ENCODE measurements at places on chromosomes 4 and X. TPM values are rescaled to one million over a fixed set of nuclear protein-coding genes. Genes with fewer than 3 reads are reported as not detected.

- no peaks in the 10 kb centered on the region for H3K4me1 ChIP-seq
- no peaks in the 10 kb centered on the region for H3K27me3 ChIP-seq
- H3K4me3 ChIP-seq, result no peak overlapping the region
- H3K27ac ChIP-seq, result no peak overlapping the region
These were observed 1651.9 kb downstream of the C4orf33 start for GRCh38 chr4:130747842-130748241.

DNA sequence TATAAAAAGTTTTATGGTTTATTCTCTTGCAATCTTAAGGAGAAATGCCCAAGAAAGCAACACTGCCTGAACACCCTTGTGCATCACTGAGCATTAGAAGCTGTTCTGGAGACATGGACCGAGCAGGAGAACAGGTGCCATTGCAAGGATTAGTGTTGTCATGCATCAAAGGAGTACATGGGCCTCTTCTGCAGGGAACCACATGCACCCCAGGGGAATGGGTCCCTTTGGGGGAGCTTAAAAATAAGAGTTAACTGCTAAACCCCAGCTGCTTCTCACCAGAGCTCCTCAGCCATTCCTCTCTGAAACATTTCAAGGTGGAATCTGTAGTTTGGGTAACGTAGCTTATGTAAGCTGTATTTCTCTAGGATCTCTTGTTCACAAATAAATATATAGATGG is 353.0 kb upstream of the SLC7A11 start:
- H3K4me1 ChIP-seq, result no peaks in the 10 kb centered on the region
- H3K27ac ChIP-seq, result no peak overlapping the region
- no peak overlapping the region for H3K4me3 ChIP-seq
- DNase-seq, result no peak

The ZNF732 gene
- total RNA-seq, result 1.2 TPM

GRCh38 chr4:59960143-59960542 is 1240.0 kb upstream of the ADGRL3 start:
- H3K4me1 ChIP-seq, result no peaks in the 10 kb centered on the region
- no peaks in the 10 kb centered on the region for H3K27me3 ChIP-seq
- no peaks in the 10 kb centered on the region for H3K36me3 ChIP-seq
- DNase-seq, result no peak
- H3K4me3 ChIP-seq, result no peak overlapping the region

The CT47B1 gene
- not detected for total RNA-seq

The GAGE13 gene
- total RNA-seq, result not detected

GRCh38 chrX:133350751-133351150 is 64.5 kb downstream of the GPC4 start:
- peaks cover 57% of the 10 kb centered on the region for H3K27me3 ChIP-seq
- DNase-seq, result no peak
- H3K27ac ChIP-seq, result no peak overlapping the region

DNA sequence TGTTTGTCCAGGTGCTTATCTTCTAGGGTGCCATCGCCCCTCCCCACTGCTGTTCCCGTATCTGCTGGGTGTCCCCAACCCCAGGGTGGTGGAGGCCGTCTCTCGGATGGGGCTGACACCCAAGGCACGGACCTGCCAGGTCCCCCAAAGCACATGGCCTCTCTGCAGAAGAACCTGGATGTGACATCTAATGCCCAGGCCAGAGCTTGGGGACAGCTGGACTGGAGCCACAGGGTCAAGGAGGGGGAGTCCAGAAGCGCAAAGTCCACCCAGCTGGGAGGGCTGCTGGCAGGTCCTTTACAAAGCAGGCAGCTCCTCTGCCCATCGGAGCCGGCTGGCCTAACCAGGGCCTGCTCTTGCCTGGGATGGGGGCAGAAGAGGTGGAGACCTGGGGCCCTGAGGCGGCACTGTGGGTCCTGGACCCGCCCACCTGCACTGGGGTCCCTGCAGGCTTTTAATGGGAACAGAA is 751 bp upstream of the DOK7 start:
- H3K4me3 ChIP-seq, result no peak overlapping the region
- peak overlapping the region; percentile 55 for H3K27ac ChIP-seq
- H3K27me3 ChIP-seq, result no peaks in the 10 kb centered on the region
- no peaks in the 10 kb centered on the region for H3K36me3 ChIP-seq

DNA sequence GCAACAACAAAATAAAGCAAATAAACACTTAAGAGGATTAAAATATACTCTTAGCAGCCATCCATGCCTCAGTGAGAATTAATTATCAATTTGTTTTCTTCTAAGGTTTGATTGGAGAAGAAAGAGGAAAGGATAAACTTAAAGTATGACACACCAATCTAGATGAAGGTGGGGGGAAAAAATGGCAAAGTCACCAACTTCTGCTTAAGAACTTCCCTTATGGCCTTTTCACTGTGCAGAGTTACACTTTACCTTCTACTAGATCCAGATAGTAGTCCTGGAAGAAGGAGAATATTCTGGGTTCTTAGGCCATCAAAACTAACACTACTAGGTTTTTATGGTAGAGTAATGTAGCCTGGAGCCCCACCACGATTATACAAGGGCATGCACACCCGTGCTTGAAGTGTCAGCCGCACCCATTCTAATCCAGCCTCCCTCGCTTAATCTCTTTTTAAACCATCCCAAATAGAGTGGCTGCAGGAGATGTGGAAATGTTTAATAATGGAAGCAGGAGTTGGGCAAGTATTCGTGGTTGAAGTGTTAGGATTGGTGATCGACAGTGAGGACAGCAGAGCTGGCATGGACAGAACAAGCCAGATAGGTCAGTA is 14.1 kb downstream of the ENPEP start:
- no peaks in the 10 kb centered on the region for H3K36me3 ChIP-seq
- H3K27ac ChIP-seq, result no peak overlapping the region
- H3K4me3 ChIP-seq, result no peak overlapping the region
- no peaks in the 10 kb centered on the region for H3K4me1 ChIP-seq
- H3K27me3 ChIP-seq, result no peaks in the 10 kb centered on the region

- H3K27me3 ChIP-seq, result no peaks in the 10 kb centered on the region
- H3K27ac ChIP-seq, result no peak overlapping the region
- no peaks in the 10 kb centered on the region for H3K4me1 ChIP-seq
- H3K4me3 ChIP-seq, result no peak overlapping the region
- no peaks in the 10 kb centered on the region for H3K36me3 ChIP-seq
These were observed 48.3 kb downstream of the FUNDC1 start for GRCh38 chrX:44494357-44494756.

GRCh38 chr4:134327274-134328122 is 125.9 kb upstream of the PABPC4L start:
- H3K4me3 ChIP-seq, result no peak overlapping the region
- no peaks in the 10 kb centered on the region for H3K4me1 ChIP-seq
- H3K27ac ChIP-seq, result no peak overlapping the region
- no peaks in the 10 kb centered on the region for H3K27me3 ChIP-seq
- H3K36me3 ChIP-seq, result no peaks in the 10 kb centered on the region
- no peak for DNase-seq

The FGB gene
- not detected for total RNA-seq

The CSAG1 gene
- total RNA-seq, result not detected

DNA sequence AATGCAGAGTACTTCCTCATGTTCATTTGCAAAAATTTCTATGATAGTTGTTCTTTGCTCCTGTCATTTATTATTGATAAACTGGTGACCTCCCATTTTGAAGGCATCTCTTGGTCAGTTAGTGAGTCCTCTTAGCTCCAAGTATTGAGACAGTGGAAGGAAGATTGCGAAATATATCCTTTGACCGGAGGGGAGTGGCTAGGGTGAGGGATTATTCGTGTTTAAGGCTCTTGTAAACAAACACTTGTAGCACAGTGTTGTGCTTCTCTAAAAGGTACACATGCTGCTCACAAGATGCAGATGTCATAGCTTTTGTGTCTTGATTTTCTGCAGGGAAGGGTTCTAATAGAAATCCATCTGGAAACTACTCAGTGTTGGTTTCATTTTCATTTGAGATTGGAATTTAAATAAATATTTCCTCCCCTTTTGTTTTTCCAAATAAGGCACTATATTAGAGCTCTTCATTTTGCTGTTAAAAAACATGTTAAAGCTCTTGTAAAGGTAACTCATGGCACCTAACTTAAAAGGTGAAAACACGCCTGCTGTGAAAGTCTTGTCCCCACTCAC is 21.8 kb downstream of the TXLNG start:
- H3K4me3 ChIP-seq, result peak overlapping the region; percentile 56
- no peak for DNase-seq
- peak overlapping the region; percentile 30 for H3K27ac ChIP-seq
- H3K36me3 ChIP-seq, result no peaks in the 10 kb centered on the region
- H3K27me3 ChIP-seq, result no peaks in the 10 kb centered on the region

The COL4A5 gene
- total RNA-seq, result 13.6 TPM

DNA sequence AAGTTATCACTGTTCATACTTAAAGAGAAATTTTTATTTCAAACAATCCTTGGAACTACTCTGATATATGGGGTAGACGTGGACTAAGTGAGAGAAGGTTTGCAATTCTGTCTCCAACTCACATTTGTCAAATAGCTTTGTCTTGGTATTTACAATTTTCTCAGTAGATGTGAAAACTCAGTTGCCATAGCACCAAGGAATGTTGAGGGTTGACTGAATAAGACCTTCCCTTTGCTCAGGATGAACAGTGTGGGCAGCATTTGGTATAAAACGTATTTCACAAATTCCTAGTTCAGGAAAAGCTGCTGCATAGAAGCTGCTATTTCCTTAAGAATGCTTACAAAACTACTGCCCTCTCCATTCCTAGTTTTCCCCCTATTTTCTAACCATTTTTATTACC is 399.5 kb downstream of the NKX6-1 start:
- H3K36me3 ChIP-seq, result no peaks in the 10 kb centered on the region
- no peak overlapping the region for H3K4me3 ChIP-seq
- no peaks in the 10 kb centered on the region for H3K27me3 ChIP-seq
- no peak overlapping the region for H3K27ac ChIP-seq
- no peaks in the 10 kb centered on the region for H3K4me1 ChIP-seq

DNA sequence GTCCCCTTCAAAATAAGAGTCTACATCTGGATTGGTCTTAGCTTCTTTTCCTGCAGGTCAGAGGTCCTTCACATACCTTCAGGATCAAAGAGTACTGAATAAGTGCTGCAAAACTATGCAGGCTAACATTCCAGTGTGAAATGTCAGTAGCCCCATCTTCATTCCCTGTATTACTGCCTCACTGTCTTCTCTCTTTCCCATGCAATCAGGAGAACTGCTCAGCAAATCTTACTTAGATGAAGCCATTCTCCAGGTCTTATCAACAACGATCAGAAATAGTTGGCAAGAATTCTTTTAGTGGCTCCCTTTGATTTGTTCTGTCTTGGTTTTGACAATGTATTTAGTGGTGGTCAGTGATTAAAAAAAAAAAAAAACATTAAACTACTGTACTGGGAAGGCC is 26.0 kb upstream of the IQCM start:
- H3K4me1 ChIP-seq, result no peaks in the 10 kb centered on the region
- no peaks in the 10 kb centered on the region for H3K36me3 ChIP-seq
- no peak overlapping the region for H3K4me3 ChIP-seq
- DNase-seq, result no peak

DNA sequence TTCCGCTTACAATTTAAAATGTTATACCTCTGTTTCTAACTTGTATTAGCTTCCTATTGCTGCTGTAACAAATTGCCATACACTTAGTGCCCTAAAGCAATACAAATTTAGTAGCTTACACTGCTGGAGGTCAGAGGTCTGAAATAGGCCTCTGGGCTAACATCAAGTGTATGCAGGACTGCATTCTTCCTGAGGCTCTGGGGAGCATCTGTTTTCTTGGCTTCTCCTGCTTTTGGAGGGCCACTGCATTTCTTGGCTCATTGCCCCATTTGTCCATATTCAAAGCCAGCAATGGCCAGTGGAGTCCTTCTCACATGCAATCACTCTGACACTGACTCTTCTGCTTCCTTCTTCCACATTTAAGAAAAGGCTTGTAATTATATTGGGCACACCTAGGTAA is 639.8 kb upstream of the INTU start:
- H3K36me3 ChIP-seq, result no peaks in the 10 kb centered on the region
- H3K4me3 ChIP-seq, result no peak overlapping the region
- no peaks in the 10 kb centered on the region for H3K4me1 ChIP-seq
- DNase-seq, result no peak
- H3K27ac ChIP-seq, result no peak overlapping the region

DNA sequence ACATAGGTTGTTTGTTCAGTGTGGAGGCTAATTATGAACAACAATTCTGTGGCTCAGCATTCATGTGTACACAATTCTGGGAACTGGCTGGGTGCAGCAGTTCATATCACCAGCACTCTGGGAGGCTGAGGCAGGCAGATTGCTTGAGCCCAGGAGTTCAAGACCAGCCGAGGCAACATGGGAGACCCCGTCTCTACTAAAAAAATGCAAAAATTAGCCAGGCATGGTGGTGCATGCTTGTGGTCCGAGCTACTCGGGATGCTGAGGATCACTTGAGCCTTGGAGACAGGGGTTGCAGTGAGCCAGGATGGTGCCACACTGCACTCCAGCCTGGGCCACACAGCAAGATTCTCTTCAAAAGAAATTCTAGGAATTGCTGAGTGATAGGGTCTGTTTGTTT is 4.5 kb upstream of the PPP2R2C start:
- no peak overlapping the region for H3K4me3 ChIP-seq
- no peaks in the 10 kb centered on the region for H3K36me3 ChIP-seq
- no peak overlapping the region for H3K27ac ChIP-seq
- peaks cover 45% of the 10 kb centered on the region for H3K27me3 ChIP-seq
- H3K4me1 ChIP-seq, result no peaks in the 10 kb centered on the region
- DNase-seq, result peak; percentile 15

GRCh38 chrX:130413415-130413814 is 11.6 kb downstream of the RBMX2 start:
- DNase-seq, result no peak
- H3K36me3 ChIP-seq, result no peaks in the 10 kb centered on the region
- H3K27ac ChIP-seq, result no peak overlapping the region

GRCh38 chrX:147935156-147935758 is 23.5 kb downstream of the FMR1 start:
- H3K36me3 ChIP-seq, result no peaks in the 10 kb centered on the region
- no peaks in the 10 kb centered on the region for H3K4me1 ChIP-seq
- no peak overlapping the region for H3K4me3 ChIP-seq
- DNase-seq, result no peak

- H3K36me3 ChIP-seq, result no peaks in the 10 kb centered on the region
- H3K4me1 ChIP-seq, result no peaks in the 10 kb centered on the region
- no peak overlapping the region for H3K4me3 ChIP-seq
- no peak for DNase-seq
- H3K27ac ChIP-seq, result peak overlapping the region; percentile 48
These were observed 12.2 kb downstream of the ARHGEF6 start for GRCh38 chrX:136768469-136769084.

- H3K27ac ChIP-seq, result no peak overlapping the region
- H3K4me3 ChIP-seq, result no peak overlapping the region
- no peaks in the 10 kb centered on the region for H3K27me3 ChIP-seq
- no peaks in the 10 kb centered on the region for H3K4me1 ChIP-seq
- H3K36me3 ChIP-seq, result no peaks in the 10 kb centered on the region
These were observed 125.8 kb upstream of the RXFP1 start for GRCh38 chr4:158395889-158396288.
